Kidney capillary endothelial cell (primary cell): ENCODE measurements at places on chromosomes 1 and 21.

GRCh38 chr1:24594328-24594598 lies 38.4 kb downstream of the NCMAP start:
- no peak for DNase-seq

GRCh38 chr1:52348704-52349300 lies 17.2 kb downstream of the CC2D1B start:
- DNase-seq, result peak; percentile 16

- no peak for DNase-seq
Observed at GRCh38 chr21:27674041-27674615, 707.2 kb upstream of the ADAMTS5 start.

- no peak for DNase-seq
Observed at GRCh38 chr1:58435376-58435775, 111.2 kb downstream of the OMA1 start.

DNA sequence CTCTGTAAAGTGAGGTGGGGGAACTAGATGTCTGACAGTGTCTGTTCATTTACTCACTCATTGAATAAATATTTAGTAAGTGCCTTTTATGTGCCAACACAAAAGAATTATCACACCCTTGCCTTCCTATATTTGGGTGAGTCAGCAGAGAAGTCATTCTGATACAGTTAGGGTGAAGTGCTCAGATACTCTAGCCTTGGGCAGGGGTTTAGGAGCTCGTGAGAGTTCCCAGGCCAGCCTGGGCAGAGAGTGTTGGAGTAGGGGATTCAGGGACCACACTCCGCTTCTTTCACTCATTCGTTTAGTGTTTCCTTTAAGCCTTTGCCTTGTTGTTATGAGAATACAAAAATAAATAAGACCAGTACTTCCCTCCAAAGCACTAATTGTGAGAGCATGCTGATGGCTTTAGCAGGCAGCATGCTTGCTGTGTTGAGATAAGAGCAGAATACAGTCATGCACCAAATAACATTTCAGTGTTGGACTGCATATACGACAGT lies 83.9 kb downstream of the DYRK1A start:
- DNase-seq, result peak; percentile 19

- no peak for DNase-seq
Observed at GRCh38 chr1:155010211-155010918, 7.8 kb downstream of the ZBTB7B start.

- no peak for DNase-seq
Observed at GRCh38 chr1:229689273-229689672, 63.2 kb downstream of the URB2 start.

DNA sequence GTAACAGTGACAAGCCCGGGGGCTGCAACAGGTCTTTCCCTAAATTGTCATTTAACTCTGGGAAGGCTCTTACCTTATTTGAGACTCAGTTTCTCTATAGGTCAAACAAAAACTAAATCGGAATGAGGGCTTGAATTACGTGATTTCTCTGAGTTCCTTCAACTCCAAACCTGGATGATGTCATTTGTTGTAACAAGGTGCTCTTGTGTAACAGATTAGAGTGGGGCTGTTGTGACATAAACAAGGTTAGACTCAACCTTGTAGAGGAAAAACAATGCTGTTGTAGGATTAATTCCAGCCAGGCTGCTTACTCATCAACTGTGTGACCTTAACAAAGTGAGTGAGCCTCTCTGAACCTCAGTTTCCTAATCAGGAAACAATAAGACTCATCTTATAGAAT lies 74.4 kb downstream of the SUSD4 start:
- DNase-seq, result no peak
